ENCODE measurements at places on chromosomes 6 and 20. TPM values are rescaled to one million over a fixed set of nuclear protein-coding genes. Genes with fewer than 3 reads are reported as not detected.

PRDM1 gene
- 17.1 TPM for total RNA-seq

TDRD6 gene
- 0.50 TPM for total RNA-seq

BTNL2 gene
- not detected for total RNA-seq

CST11 gene
- total RNA-seq = not detected

HLA-F gene
- total RNA-seq = 12.5 TPM

FOXO3 gene
- total RNA-seq = 42.4 TPM

VSX1 gene
- total RNA-seq = not detected

AK9 gene
- total RNA-seq = 6.7 TPM

FAM83B gene
- total RNA-seq = 98.1 TPM

VWA7 gene
- 1.00 TPM for total RNA-seq

TFAP2B gene
- not detected for total RNA-seq

KIF25 gene
- total RNA-seq = not detected

SLC17A4 gene
- total RNA-seq = not detected

HLA-DQB2 gene
- total RNA-seq = not detected

AHCY gene
- 167 TPM for total RNA-seq

F13A1 gene
- total RNA-seq = not detected

LMBRD1 gene
- total RNA-seq = 36.4 TPM

TSPO2 gene
- not detected for total RNA-seq

SPATA2 gene
- 1.7 TPM for total RNA-seq

LST1 gene
- not detected for total RNA-seq

FERMT1 gene
- total RNA-seq = 80.4 TPM

PDE10A gene
- under 0.01 TPM for total RNA-seq

LPA gene
- total RNA-seq = not detected

NMBR gene
- under 0.01 TPM for total RNA-seq

DTNBP1 gene
- 10.3 TPM for total RNA-seq

SEL1L2 gene
- total RNA-seq = not detected

HLA-DOB gene
- total RNA-seq = 1.0 TPM

SLPI gene
- 458 TPM for total RNA-seq

BTBD9 gene
- total RNA-seq = 13.0 TPM

CEBPB gene
- 138 TPM for total RNA-seq

FOXS1 gene
- not detected for total RNA-seq

MEI4 gene
- total RNA-seq = under 0.01 TPM

TOX2 gene
- 0.28 TPM for total RNA-seq

DNPH1 gene
- 45.8 TPM for total RNA-seq

PAK5 gene
- not detected for total RNA-seq

ALDH8A1 gene
- total RNA-seq = 0.36 TPM

ULBP3 gene
- 9.8 TPM for total RNA-seq

ANGPT4 gene
- not detected for total RNA-seq

THBS2 gene
- 0.50 TPM for total RNA-seq

PGM3 gene
- 45.6 TPM for total RNA-seq

SMLR1 gene
- total RNA-seq = not detected

SFTA2 gene
- total RNA-seq = not detected

PRRC2A gene
- total RNA-seq = 32.1 TPM

TNFRSF21 gene
- 40.7 TPM for total RNA-seq

FAM135A gene
- total RNA-seq = 88.9 TPM

PLCB4 gene
- 1.0 TPM for total RNA-seq

SGK2 gene
- 0.93 TPM for total RNA-seq

ISM1 gene
- 0.34 TPM for total RNA-seq

HLA-DMA gene
- 2.4 TPM for total RNA-seq

TNXB gene
- 1.0 TPM for total RNA-seq

DSP gene
- 1,323 TPM for total RNA-seq

TOMM34 gene
- 16.7 TPM for total RNA-seq

MAN1A1 gene
- total RNA-seq = 5.5 TPM

HUS1B gene
- total RNA-seq = 1.9 TPM

NRN1 gene
- not detected for total RNA-seq

APOBEC2 gene
- total RNA-seq = not detected

TEAD3 gene
- 6.5 TPM for total RNA-seq
